ENCODE measurements at places on chromosomes 13 and 19.

GRCh38 chr13:80083081-80083852 is 257.7 kb downstream of the SPRY2 start:
- H3K4me1 ChIP-seq = peaks cover 28% of the 10 kb centered on the region
- no peaks in the 10 kb centered on the region for H3K27me3 ChIP-seq
- peak; percentile 52 for DNase-seq
- peak overlapping the region; percentile 94 for H3K27ac ChIP-seq
- H3K4me3 ChIP-seq = peak overlapping the region; percentile 73

DNA sequence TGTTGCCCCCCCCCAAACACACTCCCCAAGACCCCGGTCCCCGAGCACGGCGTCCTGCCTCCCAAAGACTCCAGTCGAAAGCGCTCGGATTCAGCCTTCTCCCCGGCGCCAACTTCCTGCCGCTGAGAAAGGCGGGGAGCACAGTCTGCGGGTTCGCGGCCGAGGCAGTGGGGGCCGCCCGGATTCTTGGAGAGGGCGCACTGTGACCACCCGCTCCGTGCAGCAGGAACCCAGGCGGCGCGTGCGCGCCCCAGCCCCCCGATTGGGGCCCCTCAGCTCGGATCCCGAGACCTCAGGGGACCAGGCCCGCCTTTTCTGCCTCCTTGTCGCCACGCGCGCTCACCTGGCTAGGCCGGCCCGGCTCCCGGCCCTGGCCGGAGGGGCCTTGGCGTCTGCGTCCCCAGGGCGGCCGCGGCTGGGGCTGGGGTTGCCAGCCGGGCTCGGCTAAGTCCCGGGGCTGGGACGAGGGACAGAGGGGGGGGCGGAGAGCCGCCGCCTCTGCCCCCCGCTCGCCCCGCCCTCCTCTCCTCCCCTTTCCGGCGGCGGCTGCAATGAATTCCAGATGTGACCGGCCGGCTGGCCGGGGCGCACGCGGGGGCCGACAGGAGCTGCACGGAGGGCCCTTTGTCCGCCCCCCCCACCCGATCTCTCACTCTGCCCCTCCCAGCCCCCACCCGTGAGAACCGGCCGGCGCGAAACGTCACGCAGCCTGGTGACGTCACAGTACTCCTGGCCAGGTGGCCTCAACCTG is at the start of gene S1PR2:
Gene S1PR2 (minus strand): TSS at position 471 of the 751 bp plus-strand sequence. CDS start 6,426 bp downstream, outside the sequence.
- peak within 1 kb of the TSS; percentile 92 for H3K4me3 ChIP-seq
- peaks cover 5% of the 10 kb centered on the region for H3K4me1 ChIP-seq
- DNase-seq = peak; percentile 91
- H3K36me3 ChIP-seq = no peaks in the 10 kb centered on the region
- H3K27me3 ChIP-seq = no peaks in the 10 kb centered on the region
- peak within 1 kb of the TSS; percentile 77 for H3K27ac ChIP-seq

GRCh38 chr13:106958621-106959048 is 390.7 kb upstream of the ARGLU1 start:
- DNase-seq = no peak
- no peaks in the 10 kb centered on the region for H3K36me3 ChIP-seq

- DNase-seq = no peak
- no peak overlapping the region for H3K27ac ChIP-seq
- H3K4me3 ChIP-seq = no peak overlapping the region
These were observed 68.2 kb downstream of the CDADC1 start for GRCh38 chr13:49315756-49316482.

DNA sequence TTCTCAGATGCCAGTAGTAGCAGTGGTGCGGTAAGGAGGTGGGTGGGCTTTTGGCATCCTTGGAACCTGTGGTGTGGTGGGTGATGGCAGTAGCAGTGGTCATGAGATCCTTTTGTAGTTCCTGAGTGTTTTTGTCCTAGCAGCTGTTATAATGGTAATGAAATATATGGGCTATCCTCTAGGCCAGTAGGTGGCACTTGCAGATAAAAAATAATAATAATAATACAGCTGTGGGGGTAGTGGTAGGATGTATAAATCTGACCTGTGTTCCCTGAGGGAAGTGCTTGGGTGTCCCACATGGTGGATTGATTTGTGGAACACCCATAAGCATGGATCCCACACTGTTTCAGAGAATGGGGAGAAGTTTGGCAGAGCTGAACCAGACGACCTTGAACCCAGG is 334.0 kb downstream of the SLITRK5 start:
- H3K4me3 ChIP-seq = no peak overlapping the region
- H3K27ac ChIP-seq = no peak overlapping the region
- H3K36me3 ChIP-seq = no peaks in the 10 kb centered on the region
- peaks cover 5% of the 10 kb centered on the region for H3K4me1 ChIP-seq
- DNase-seq = peak; percentile 0

- no peak overlapping the region for H3K27ac ChIP-seq
- no peak for DNase-seq
- H3K27me3 ChIP-seq = no peaks in the 10 kb centered on the region
- H3K36me3 ChIP-seq = no peaks in the 10 kb centered on the region
- no peak overlapping the region for H3K4me3 ChIP-seq
These were observed 3.7 kb upstream of the LYPD3 start for GRCh38 chr19:43469160-43469480.

Measured in GM23248 (cell line).